Gastrocnemius medialis (tissue), 4 donors: ENCODE measurements at places on chromosomes 1 and 21. TPM values are rescaled to one million over a fixed set of nuclear protein-coding genes. Genes with fewer than 3 reads are reported as not detected.
A peak's percentile ranks its signal among the peaks of the same experiment; 100 is the strongest.

CASZ1 gene
- 74.5 TPM for total RNA-seq

- H3K27ac ChIP-seq, result no peak overlapping the region
- no peaks in the 10 kb centered on the region for H3K36me3 ChIP-seq
- DNase-seq, result no peak
- H3K4me1 ChIP-seq, result no peaks in the 10 kb centered on the region
- no peak overlapping the region for H3K4me3 ChIP-seq
Observed at GRCh38 chr1:75559800-75560199, 51.1 kb downstream of the SLC44A5 start.

DNA sequence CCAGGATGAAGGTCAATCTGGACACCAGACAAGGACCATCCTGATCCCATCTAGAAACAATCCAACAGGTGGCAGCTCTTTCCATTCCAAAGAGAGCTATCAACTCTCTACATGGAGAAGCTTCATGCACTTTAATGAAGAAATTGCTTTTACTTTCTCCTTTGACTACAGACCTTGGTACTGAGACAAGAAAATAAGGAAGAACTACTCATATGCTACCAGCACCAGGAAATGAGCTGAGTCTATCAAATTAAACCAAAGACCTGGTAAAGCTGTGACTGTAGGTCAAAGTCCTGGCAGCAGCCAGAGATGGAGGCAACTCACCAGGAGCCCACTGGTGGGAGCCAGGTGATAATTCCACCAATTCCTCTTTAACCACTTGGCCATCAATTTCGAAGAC lies 64.3 kb upstream of the LRRC8B start:
- H3K27me3 ChIP-seq, result no peaks in the 10 kb centered on the region
- no peak overlapping the region for H3K4me3 ChIP-seq
- H3K4me1 ChIP-seq, result no peaks in the 10 kb centered on the region
- H3K36me3 ChIP-seq, result no peaks in the 10 kb centered on the region
- no peak for DNase-seq

DNA sequence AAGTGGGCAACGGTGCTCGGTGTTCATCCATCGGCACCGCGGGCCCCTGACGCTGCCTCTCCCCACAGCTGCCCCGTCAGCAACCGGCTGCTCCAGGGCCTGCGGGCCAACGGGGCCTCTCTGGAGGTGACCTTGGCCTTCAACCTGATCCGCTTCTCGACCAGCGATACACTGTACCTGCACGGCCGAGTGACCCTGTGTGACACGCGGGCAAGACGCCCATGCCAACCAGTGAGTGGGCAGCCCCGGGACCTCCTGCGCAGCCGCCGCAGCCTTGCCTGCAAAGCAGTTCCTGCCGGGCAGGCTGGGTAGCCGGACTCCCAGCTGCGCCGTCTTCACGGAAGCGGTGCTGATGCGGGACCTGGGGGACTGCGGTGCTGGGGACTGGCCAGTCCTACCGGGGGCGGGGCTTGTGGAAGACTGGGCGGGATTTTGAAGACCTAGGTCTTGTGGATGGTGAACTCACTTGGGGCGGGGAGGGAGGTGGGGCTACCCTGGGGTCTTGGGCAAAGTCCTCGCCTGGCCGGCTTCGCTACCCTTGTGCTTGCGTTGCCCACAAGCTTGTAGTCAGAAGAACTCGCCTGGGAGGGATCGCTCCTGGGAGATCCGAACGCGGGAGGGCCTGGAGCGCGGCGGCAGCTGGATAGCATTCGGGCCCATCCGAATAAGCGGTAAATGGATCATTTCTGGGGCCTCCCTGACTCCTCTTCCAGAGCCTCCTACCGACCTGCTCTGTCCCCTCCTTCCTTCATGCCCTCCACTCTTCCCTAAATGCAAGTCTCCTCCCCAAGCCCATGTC lies 8.8 kb upstream of the CEP85 start:
- peaks cover 7% of the 10 kb centered on the region for H3K4me1 ChIP-seq
- peak overlapping the region; percentile 67 for H3K4me3 ChIP-seq
- DNase-seq, result peak; percentile 80
- peak overlapping the region; percentile 29 for H3K27ac ChIP-seq

GRCh38 chr1:19360843-19361610 lies 48.9 kb downstream of the SLC66A1 start:
- H3K4me3 ChIP-seq, result no peak overlapping the region
- peaks cover 11% of the 10 kb centered on the region for H3K36me3 ChIP-seq
- no peaks in the 10 kb centered on the region for H3K27me3 ChIP-seq
- peaks cover 31% of the 10 kb centered on the region for H3K4me1 ChIP-seq

S100A9 gene
- total RNA-seq, result 57.4 TPM

COL16A1 gene
- 5.0 TPM for total RNA-seq

GRCh38 chr1:84693785-84694184 lies 3.5 kb upstream of the SSX2IP start:
- no peak for DNase-seq
- H3K36me3 ChIP-seq, result no peaks in the 10 kb centered on the region
- H3K27ac ChIP-seq, result no peak overlapping the region
- H3K4me3 ChIP-seq, result no peak overlapping the region
- H3K27me3 ChIP-seq, result no peaks in the 10 kb centered on the region

DNA sequence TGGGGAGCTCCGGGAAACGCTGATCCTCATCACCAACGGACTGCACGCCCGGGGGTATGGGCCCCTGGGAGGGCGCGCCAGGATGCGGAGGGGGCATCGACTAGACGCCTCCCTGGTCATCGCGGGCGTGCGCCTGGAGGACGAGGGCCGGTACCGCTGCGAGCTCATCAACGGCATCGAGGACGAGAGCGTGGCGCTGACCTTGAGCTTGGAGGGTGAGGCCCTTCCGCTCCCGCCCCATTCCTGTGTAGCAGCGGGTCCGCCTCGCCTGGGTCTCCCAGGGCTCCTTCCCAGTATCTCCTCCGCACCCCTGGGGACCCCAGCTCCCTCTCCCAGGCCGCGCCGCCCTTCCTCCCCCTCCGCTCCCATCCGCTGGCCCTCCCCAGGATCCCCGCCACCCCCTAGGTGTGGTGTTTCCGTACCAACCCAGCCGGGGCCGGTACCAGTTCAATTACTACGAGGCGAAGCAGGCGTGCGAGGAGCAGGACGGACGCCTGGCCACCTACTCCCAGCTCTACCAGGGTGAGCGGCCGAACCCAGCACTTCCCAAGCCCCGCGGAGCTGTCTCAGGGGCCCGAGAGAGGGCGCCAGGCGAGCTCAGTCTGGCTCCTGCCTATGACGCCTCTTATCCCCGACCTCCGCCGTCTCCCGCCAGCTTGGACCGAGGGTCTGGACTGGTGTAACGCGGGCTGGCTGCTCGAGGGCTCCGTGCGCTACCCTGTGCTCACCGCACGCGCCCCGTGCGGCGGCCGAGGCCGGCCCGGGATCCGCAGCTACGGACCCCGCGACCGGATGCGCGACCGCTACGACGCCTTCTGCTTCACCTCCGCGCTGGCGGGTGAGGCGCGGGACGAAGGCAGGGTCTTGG lies 5.0 kb downstream of the HAPLN2 start:
- no peak for DNase-seq
- peak overlapping the region; percentile 45 for H3K4me3 ChIP-seq
- H3K27ac ChIP-seq, result peak overlapping the region; percentile 55
- no peaks in the 10 kb centered on the region for H3K36me3 ChIP-seq

DNA sequence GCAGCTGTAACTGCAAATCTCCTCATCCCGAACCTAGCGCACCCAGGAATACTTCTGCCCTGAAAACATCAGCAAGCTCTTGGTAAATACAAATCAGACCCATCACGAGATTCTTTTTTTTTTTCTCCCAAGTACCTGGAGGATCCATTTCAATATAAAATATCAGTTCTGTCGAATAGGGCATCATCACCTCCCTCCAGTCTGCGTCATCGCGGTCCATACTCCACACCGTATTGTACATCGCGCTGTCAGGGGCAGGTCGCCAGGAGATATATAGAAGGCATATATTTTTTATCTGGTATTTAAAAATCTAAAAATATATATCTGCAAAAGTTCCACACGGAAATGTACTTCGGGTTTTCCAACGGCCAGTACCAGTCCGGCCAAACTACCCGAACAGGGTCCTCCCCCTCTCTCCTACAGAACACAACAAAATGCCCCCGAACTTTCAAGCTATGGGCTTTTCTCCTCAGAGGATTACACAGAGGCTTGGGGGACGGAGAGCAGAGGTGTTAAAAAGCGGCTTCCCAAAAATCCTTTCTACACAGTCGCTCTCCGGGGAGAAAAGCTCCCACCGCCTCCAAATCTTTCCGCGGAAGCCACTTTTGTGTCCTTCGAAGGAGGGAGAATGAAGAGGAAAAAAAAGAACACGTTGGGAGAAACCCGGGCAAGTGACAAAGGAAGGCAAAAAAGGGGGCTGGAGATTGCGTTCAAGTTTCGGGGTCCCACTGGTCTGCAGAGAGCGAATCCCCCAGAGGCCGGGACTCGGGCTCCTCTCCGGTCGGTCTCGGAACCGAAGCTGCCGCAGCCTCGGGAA lies 509 bp downstream of the PIK3R3 start:
- H3K36me3 ChIP-seq, result no peaks in the 10 kb centered on the region
- peak overlapping the region; percentile 89 for H3K4me3 ChIP-seq
- DNase-seq, result no peak
- peaks cover 48% of the 10 kb centered on the region for H3K4me1 ChIP-seq
- peak overlapping the region; percentile 99 for H3K27ac ChIP-seq
